PC-3 (cell line): ENCODE measurements at places on chromosomes 3 and 15. TPM values are rescaled to one million over a fixed set of nuclear protein-coding genes. Genes with fewer than 3 reads are reported as not detected.

The GCSAM gene
- not detected in 2 replicates for total RNA-seq

GRCh38 chr3:47849186-47849698, 46.3 kb downstream of the DHX30 start:
- no peak for DNase-seq

The LRRC31 gene
- 0.04 TPM in 1 of 2 replicates, not detected in the other for total RNA-seq

The MOBP gene
- total RNA-seq, result not detected in 2 replicates

- DNase-seq, result no peak
These were observed 149.7 kb downstream of the KLF13 start for GRCh38 chr15:31476236-31476810.

GRCh38 chr15:51739061-51739712, 1.7 kb upstream of the LYSMD2 start:
- no peak for DNase-seq

- no peak for DNase-seq
These were observed 7.5 kb upstream of the ALAS1 start for GRCh38 chr3:52190294-52191074.

DNA sequence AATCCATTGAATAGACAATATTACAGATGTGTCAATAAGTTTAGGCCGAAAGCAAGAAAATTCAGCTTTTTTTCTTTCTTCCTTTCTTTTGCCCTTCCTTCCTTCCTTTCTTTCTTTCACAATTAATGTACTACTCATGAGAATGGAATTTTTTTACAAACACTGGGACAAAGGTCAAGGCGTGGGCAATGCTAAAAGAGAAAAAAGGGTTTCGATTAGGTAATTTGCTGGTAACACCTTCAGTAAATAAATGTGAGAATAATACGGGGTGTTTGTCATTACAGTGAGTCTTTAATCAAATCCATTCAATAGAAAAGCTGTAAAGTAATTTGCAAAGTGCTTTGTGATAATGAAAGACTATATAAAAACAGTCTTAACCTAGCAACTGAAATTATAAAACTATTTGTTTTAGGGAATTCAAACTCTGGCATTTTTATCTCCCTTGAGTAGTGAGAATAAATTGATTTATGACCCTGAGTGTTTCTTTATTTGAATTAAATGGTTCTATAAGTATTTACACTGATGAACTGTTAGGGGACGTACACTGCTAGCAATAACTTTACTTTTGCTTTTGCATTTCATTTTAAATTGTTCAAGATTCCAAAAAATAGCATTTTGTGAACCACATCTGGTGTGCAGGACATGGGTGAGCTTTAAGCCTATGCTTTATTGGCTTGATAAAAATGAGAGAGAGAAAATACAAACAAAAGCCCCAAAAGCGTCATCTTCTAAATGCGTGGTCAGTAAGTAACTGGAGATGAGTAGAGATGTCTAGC, 104.2 kb upstream of the THRB start:
- DNase-seq, result peak; percentile 88

DNA sequence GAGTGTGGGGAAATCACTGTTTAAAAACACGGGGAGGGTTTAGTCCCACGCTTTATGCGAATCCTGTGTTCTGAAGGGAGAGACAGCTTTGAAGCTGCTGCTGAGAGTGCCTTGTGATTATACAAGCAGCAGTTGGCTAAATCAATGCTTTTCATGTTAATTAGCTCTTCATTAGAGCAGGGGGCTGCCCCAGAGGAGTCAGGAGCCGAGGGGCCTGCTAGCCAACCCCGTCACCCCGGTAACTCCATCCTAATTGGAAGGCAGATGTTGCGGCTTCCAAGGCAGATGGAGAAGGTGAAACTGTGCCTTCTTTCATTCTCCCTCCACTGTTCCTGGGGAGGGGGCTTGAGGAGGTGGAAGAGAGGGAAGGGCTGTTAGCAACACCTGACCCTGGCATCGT, 92.4 kb upstream of the ANKRD34C start:
- DNase-seq, result no peak

The GOLGA8Q gene
- total RNA-seq, result not detected in 2 replicates

The EXD1 gene
- total RNA-seq, result not detected in 2 replicates

The IQCH gene
- 2.1 and 8.2 TPM in 2 replicates for total RNA-seq

- no peak for DNase-seq
These were observed 101.5 kb upstream of the UBE2E1 start for GRCh38 chr3:23704298-23704697.

DNA sequence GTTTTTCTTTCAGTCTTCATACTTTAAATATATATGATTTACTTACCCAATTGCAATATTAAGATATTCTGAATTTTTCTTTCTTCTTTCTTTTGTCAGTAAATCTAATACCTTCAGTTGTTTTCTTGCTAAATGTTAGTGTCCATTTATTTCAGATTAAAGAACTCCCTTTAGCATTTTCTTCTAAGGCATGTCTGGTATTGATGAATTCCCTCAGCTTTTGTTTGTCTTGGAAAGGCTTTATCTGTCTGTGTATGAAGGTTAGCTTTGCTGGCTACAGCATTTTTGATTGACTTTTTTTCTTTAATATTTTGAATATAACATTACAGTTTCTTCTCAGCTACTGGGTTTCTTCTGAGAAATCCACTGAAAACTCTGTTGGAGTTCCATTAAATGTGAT, 64.0 kb upstream of the PLSCR4 start:
- no peak for DNase-seq

The TPRG1 gene
- total RNA-seq, result 1.1 and 1.2 TPM in 2 replicates

The FBLN2 gene
- 0.11 and 2.1 TPM in 2 replicates for total RNA-seq

DNA sequence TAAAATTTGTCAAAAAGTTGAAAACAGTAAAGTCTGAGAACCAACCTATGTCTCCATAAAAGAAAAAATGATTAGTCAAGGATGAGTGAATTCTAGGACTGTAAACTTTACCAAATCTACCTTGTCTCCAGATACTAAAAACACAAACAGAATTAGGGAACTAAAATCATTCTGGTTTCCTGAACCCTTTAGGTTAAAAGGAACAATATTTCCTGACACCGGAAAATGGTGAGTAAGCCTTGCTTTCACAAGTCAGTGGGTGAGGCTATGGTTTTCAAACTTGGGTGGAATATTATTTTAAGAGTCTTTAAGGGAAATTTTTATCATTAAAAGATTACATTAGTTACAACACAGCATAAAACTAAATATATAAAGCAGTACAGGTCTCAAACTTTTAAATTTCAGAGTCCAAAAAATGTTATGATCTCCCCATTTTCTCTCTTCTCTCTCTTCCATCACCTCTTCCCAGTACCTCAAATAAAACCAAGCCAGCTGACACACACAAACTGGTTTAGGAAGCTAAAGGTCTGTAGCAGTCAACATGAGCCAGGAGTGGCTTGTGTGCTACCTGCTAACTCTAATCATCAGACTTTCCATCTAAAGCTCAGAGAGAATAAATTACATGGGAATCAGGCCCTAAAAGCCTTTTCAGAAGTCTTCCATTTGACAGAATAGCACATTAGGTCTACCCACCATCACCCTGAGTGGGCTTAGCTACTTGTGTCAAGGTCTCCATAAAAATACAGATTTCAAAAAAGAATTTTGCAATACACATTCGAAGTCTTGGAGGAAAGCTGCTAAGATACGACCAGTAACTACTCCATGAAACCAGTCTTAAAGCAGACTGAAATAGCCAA, 2.2 kb downstream of the SLC12A6 start:
- peak; percentile 68 for DNase-seq

DNA sequence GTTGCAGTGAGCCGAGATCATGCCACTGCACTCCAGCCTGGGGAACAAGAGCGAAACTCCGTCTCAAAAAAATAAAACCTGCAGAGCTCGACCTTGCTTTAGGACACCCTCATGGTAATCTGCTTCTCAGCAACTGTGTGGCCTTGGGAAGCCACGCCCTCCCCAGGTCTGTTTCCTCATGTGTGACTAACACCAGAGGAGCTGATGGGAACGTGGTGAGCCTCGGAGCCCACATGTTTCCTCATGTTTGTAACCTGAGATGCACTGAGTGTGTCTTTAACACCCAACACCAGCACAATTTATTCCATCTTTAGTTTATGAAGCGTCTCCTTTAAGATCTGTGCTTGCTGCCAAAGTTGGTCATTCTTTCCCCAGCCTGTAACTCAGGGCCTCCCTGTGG, 142.8 kb downstream of the OCA2 start:
- DNase-seq, result no peak

DNA sequence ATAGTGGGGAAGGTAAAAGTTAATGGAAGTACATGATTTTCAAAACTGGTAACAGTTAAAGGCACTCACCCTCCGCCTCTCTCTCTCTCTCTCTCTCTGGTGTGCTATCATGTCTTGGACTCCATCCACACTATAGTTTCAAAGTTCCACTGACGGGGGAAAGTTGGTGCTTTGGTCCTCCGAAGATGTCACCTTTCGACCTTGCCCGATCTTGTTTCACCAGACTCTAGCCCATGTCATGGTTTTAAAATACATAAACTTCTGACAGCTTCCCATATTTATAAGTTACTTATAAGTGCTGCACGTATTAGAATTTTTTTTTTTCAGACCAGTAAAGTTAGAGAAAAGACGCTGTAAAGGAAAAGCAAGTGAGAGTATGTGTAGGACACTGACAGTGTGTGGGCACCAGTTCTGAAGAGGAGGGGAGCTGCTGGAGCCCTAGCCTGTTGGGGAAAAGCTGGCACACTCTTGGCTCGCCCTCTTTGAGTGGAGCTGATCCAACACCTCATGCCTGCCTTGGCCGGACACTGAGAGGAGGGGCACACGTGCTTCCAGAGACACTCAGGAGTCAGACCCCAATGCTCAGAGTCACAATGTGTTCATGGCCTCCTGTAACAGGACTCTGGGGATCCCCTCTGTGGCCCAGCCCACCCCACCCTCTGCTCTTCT, 200.5 kb upstream of the TPM1 start:
- no peak for DNase-seq

- peak; percentile 17 for DNase-seq
These were observed 119.1 kb downstream of the ROBO2 start for GRCh38 chr3:77158730-77159581.
